ENCODE measurements at places on chromosomes 13 and 19.

DNA sequence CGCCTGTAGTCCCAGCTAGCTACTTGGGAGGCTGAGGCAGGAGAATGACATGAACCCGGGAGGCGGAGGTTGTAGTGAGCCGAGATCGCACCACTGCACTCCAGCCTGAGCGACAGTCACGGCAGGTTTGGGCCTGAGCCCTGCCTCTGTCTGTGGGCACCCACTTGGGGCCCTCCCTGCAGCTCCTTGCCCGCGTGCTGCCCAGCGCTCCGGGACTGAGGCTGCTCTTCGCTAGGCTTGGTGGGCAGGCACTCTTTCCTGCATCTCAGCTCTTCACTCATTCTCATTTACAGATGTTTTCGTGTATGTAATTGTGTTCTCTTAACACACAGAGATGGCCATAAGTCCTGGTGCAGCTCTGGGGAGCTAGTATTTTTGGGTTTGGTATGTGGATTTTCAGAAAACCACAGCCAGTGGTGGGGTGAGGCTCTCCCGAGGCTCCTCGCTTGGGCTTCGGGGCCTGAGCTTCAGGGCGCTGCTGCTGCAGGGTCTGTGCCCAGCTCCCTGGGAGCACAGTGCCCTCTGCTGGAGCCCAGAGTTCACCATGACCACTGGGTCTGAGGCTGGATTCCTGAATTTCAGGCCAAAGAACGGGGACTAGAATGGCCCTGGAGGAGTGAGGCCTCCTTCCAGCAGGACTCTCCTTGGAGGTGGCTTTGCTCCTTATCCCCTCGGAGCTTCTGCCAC is 15.2 kb downstream of the UPF1 start:
- peak; percentile 84 for DNase-seq

DNA sequence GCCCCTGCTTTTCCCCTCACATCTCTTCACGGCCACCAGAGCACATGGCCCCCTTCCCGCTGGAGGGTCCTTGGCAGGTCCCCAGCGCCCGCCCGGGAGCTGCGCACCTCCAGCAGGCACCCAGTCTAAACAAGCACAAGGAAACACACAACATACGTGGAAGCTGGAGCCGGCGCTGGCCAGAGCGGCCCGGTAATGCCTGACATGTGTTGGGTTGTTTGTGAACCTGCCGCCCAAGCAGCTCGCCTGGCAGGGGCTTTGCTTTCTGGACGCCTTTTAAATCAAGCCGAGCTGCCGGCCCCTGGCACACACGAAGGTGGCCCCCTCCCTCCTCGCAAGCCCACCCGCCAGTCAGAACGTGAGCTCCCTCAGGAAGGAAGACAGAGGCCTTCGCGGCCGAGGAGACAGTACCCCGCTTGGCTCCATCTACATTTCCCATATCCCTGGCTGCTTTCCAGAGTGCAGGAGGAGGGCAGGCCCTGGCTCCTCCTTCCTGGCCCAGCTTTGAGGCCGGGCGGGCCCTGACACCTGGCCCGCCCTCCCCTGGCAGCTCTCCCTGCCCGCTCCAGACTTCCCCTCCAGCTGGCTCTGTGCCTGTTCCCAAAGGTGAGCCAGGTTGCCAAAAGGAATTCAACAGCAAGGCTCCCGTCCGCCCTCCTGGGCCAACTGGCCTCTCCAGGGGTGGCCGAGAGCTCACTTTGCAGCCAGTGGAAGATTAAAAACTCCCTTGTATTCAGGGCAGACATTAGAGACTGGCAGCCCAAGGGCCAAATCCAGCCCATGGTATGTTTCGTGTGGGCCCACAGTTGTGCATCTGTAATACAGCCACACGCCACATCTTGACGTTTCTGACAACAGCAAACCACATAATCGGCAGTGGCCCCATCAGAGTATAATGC is 28.7 kb downstream of the COMP start:
- peak; percentile 88 for DNase-seq

DNA sequence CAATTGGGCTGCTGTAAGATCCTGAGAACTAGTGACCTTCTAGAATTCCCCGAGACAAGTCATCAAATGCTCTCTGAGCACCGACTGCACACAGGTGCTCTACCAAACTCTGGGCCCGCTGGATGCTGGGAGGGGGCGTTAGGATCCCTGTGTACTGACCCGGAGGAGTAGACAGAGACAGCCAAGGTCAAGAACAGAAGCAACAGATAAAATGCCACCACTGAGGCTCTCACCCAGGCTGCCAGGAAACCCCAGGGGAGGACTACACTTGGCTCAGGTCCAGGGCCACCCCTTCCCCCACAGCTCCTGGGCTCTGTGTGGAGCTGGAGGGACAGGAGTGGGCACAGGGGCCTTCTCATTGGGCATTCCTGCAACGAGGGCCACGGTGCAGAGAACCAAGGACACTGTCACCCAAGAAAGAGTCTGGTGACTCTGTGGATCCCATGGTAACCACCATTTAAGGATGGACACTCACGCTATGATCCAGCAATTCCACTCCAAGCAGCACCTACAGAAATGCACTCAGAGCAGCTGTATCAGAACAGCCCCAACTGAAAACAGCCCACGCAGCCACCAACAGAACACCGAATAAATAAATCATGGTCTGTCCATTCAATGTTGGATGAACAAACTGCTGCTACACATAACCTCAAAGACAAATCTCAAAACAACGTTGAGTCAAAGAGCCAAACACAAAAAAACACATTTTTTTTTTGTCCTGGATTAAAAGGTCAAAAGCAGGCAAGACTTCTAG is 16.8 kb upstream of the SLC35E1 start:
- no peak for DNase-seq

GRCh38 chr13:41401366-41401765 is 56.0 kb upstream of the RGCC start:
- DNase-seq, result no peak

GRCh38 chr13:110915874-110916206 is 971 bp upstream of the ANKRD10 start:
- no peak for DNase-seq

DNA sequence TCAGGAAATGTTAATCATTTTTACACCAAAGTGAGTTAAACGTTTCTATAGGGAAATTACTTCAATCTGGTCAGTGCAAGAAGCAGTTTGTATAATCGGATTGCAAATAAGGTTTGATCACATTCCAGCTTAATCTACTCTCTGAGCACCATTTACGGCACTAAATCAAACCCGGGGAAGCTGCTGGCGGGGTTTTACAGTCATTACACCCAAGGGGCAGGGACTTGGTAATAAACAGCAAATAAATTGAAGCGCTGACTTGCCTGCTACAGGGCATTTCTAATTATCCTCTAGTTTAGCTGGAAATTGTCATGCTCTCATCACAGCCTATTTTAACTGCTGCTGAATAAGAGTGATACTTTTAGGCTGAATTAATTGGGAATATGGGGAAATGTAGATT is 152.1 kb upstream of the SOX21 start:
- DNase-seq, result no peak

GRCh38 chr19:51246164-51246552 is 4.7 kb upstream of the SIGLECL1 start:
- no peak for DNase-seq
